ENCODE measurements at places on chromosomes 5 and 9.

DNA sequence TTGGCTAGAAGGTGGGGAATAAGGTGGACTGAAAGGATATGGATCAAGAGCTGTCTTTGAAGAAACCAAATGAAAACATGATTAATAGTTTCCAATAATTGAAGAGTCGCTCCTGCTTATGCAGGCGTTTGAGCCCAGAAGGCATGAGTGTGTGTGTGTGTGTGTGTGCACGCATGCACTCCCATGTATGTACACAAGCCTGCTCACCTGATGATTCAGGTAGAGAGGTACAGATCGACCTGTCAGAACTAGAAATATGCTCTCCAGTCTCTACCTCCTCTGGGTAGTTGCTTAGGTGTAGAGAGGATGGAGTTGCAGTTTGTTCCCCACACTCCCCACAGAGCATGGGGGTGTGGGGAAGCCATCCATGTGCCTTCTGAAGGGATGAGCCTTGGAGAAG lies 1.1 kb upstream of the FGF1 start:
- no peak for DNase-seq

GRCh38 chr9:79610791-79611614 lies 39.2 kb downstream of the TLE4 start:
- peak; percentile 91 for DNase-seq

DNA sequence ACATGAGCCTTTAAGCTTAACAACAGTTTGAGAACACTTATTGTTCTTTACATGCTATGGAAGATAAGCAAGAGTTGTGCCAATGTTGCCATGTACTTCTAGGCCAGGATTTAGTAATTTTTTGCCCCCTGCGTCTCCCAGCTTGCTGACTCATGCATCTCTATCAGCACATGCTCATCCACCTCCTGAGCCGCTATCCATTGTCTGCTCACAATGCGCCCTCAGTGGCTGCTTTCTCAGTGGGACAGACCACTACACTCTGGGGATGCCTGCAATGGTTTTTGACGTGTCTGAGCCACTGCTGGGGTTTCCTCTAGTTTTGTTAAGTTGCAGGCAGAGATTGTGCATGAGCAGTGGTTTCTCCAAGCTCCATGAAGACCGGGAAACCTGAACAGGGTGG lies 50.9 kb upstream of the PHF2 start:
- DNase-seq, result no peak

DNA sequence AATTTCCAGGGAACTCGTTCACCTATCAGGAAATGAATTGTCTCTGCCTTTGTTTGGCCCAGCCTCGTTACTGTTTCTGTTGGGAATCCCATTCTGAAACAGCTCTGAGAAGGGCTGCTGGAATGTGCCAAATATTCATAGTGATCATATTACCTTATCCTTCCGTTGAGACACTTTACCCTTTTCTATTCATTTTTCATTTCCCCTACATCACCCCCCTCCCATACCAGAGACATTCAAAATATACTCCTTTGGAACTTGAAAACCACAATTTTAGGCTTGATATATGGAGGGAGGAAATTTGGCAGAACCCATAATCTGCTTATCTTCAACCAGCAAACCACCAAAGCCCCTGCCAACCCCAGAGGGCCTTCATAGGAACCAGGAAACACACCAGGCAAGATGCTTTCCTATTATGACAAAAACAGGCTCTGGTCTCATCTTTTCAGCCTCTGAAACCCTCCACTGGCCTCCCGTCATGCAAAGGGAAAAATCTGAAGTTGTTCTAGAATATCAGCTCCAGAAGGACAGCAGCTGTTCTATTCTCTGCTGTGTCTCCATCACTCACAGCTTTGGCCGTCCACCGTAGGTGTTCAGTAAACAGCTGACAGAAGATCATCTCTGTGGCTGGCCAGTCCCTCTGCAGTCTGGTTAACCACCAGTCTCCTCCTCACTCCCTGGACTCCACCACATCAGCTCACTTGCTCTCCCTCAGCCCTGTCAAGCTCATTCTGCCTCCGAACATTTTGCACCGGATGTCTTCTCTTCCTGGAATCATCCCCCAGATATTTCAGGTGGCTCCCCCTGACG lies 217.2 kb upstream of the WWC1 start:
- no peak for DNase-seq

DNA sequence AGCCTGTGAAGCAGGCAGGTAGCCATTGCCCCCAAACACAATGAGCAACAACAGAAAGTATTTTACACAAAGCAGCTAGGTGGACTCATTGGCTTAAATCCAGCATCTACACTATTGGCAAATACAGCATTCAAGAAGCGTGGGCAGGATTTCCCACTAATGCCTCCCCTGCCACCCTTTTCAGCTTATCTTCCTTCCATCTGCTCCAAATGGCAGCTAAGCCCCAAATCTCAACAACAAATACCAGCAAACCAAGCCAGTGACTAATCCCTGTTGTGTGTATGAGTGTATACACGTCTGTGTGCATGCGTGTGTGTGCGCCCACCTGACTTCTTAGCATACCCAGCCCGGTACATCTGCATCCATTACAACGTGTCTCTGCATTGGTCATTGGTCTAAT lies 151.2 kb upstream of the WWC1 start:
- no peak for DNase-seq

- DNase-seq, result no peak
Observed at GRCh38 chr9:98719055-98719454, 10.3 kb upstream of the GABBR2 start.

DNA sequence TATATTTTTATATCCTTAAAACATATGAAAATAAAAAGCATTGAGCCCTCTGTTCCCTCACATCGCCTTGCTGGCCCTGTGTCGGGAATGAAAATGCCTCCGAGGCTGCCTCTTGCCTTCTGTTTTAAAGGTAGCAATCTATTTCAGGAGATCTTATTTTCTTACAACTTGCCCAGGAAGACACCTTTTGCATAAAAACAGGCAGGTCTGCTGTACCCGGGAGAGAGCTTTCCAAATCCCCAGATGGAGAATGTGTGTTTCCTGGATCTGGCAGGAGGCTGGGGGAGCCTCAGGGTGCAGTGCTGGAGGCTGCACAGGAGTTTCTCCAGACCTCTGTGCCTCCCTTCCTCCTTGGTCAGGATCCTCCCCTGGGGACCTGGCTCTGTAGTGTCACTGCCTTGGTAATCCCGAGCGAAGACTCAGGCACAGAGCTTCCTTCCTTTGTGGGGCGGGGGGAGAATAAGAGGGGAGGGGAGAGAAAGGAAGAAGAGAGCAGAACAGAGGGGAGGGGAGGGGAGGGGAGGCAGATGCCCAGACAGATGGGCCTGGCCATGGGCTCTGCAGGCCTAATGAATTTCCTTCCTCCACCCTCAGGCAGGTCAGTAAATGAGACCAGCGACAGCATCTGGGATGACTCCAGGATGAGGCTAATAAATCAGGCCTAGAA lies 104.0 kb upstream of the BOD1 start:
- no peak for DNase-seq

GRCh38 chr9:109455861-109456260 lies 42.2 kb downstream of the PTPN3 start:
- DNase-seq, result no peak

- peak; percentile 92 for DNase-seq
Observed at GRCh38 chr5:143205386-143205785, 198.1 kb downstream of the NR3C1 start.

DNA sequence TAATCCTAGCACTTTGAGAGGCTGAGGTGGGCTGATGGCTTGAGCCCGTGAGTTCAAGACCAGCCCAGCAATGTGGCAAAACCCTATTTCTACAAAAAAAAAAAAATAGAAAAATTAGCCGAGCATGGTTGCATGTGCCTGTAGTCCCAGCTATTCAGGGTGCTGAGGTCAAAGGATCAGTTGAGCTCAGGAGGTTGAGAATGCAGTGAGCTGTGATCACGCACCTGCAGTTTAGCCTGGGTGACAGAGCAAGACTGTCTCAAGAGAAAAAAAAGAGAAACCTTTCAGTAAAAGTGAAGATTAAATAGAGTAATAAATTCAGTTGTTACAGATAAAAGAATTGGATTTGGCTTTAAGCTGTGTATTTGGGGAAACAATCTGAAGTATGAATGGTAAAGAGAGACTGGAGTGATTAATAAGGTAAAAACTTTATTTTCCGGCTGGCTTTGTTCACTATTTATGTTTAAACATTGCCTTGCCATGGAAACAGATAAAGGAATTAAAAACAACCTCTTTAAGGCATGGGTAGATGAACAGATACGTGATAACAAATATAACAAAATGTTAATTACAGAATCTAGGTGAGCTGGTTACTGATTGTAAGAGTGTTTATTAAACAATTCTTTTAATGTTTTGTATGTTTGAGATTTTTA lies 56.0 kb upstream of the PCAT7 start:
- DNase-seq, result no peak

GRCh38 chr5:10874541-10874940 lies 113.5 kb upstream of the DAP start:
- no peak for DNase-seq

Measured in HS-5 (cell line).